IPS-NIHi11 (cell line): ENCODE measurements at places on chromosomes 13 and 19.

- DNase-seq = peak; percentile 7
Observed at GRCh38 chr19:48799358-48800300, 11.2 kb downstream of the BCAT2 start.

GRCh38 chr13:99507054-99507453 lies 5.8 kb downstream of the TM9SF2 start:
- DNase-seq = no peak

DNA sequence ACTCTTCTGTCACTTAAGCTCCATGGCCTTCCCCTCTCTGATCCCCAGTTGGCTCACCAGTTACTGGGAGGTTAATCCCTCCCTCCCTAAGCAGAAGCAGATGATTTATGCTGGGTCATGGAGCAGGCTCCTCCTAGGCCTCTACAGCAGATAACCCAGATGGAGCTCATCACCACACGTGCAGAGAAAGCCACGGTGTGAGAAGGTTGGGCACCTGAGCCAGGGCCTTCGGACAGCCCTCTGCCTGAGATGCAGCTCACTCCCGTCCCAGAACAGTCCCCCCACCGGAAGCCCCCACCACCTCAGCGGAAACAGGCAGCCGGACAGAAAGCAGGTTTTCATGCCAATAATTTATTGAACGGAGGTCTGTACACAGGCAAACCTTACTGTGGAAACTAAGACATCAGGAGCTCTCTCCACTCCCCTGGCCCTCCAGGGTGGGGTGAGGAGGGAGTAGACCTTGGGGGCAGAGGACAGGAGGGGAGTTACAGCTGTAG lies 9.8 kb downstream of the ZNF526 start:
- no peak for DNase-seq

DNA sequence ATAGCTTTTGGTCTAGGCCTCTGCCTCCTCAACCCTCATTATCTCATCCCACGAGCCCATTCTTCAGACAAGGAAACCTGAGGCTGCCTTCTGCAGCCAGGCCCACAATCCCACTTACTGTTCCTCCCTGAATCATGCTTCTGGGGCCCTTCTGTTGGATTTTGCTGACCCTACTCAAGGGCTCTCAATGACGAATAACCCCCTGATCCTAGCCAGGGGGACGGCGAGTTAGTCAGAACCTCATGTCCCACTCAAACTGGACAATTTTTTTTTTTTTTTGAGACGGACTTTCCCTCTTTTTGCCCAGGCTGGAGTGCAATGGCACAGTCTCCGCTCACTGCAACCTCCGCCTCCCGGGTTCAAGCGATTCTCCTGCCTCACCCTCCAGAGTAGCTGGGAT lies 2.0 kb downstream of the CGB3 start:
- DNase-seq = no peak

DNA sequence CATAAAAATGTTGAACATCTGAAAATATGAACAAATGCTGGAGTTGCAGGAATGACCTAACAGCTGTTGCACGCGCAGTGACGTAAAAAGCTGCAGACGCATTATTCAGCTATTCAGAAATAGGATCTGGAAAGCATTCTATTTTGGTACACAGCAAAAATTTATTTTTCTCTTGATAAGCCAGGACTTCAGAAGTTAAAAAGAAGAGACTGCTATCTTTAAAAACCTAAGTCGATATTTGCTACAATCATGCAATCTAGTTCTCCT lies 36.9 kb upstream of the STARD13 start:
- no peak for DNase-seq

DNA sequence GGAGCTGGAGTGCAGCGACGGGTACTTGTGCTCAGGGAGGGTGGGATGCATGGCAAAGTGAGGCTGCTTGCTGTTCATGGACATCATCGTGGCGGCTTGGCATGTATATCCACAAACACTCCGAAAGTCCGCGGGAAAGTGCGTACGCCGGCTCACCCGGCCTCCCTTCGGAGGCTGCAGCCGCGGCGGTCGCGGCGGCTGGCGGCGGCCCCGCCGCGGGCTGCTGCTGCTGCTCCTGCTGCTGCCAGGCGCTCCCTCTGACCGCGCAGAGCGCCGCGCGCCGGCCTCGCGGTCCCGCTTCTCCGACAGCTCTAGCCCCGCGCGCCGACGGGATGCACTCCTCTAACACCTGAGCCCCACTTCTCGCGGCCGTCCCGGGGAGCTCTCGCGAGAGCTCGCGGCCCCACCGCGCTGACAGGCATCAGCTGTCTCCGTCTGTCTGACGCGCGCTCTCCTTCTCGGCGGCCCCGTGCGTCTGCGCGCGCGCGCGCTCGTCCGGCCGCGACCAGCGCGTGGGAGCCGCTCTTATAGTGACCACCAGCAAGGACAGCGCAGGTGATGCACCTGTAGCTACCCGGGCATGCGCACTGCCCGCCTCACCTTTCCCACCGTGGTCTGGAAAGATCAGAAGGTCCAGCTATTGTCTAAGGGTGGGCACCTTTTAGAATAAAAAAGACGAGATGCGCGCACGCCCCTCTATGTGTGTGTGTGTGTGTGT lies at the start of gene POU4F1:
Gene POU4F1, minus strand, starts transcription at position 313 of the 718 bp plus-strand sequence. Its CDS starts 226 bp downstream, at position 87.
- DNase-seq = peak; percentile 89

DNA sequence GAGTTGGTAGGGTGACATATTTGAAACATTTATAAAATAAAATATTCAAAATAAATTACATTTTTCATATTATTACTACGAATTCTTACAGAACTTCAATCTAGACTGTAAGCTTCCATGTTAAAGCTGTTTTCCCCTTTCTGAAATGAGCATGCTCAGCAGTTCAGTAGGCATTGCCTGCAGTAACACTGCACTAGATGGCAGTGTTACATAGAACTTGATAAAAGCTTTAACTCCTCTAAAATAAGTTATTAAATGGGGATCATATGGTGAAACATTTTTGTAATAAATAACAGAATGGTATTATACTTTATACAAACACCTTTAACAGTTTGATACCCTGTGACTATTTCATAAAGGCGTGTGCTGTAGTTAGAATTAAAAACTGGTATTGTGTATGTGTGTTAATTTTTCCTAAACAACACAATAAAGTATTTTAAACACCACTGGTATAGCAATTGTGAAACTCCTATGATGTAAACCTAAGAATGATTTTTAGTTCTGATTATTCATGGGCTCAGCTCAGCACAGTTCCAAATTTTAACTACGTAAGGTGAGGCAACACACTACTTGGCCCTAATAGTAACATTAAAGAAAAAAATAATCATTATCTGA lies 11.6 kb upstream of the GPR18 start:
- DNase-seq = peak; percentile 17

DNA sequence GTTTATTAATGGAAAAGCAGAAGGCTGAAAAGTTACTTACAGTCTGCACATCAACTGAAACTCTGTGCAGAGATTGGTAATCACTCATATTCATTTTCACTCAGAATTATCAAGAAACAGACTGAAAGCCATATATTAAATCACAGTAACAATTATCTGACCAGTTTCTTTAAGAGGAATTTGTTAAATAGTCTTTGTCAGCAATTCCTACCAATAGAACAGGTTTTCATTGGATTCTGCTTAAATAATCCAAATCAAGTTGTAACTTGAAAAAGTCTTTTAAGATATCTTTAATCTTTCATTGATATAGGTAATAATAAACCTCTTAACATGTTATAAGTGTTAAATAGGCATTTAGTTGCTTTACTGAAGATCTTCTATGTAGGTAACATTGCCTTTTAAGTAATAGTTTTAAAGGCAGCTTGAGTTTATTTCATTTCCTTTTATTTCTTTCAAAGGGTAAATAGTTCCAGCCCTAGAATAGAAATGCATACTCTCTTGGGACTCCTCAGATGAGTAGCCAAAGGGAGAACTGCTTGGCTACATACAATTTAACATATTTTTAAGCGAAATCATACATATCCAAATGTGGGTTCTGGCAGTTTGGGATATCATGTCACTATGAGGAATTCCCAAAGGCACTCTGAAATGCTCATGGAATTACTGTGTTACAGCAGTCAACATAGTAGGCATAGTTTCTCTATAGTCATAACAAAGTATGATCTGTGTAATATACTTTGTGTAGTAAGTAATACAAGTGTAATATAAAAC lies 326.0 kb upstream of the SPRY2 start:
- DNase-seq = no peak

- DNase-seq = peak; percentile 14
Observed at GRCh38 chr19:2804156-2805004, 15.3 kb upstream of the ZNF554 start.

- DNase-seq = no peak
Observed at GRCh38 chr19:40704491-40705361, 12.0 kb downstream of the COQ8B start.

DNA sequence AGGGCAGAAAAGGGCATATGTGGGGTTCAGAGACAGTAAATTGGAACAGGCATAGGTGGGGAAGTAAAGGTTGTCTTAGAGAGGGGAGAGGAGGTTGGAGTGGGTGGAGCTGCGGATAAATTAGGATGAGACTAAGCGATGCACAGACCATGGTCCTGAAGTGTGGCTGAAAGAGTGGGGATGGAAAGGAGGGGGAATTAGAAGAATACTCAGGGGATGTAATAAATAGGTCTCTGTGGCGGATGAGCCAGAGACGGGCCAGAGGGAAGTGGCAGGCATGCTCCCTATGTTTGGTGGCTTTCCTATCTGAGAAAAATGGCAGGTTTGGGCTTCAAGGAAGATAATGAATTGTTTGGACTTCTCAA lies 123.4 kb downstream of the OLFM4 start:
- no peak for DNase-seq

GRCh38 chr13:110590577-110590976 lies 24.8 kb upstream of the NAXD start:
- no peak for DNase-seq

DNA sequence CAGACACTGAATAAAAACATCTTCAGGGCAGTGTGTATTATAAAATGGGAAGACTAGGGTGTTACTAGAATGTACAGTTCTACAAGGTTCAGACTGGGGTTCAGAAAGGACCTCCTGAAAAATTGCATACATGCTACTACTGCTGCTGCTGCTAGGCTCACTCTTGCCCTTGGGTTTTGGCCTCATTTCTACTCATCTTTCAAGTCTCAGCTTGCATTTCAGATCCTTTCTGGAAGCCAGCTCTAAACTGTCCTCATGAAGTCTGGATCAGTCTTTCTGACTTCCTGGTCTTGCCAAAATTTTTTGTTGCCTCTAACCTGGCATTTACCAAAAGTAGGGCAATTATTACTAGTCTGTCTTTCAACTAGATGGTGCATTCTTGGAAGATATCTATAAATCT lies 393.3 kb downstream of the DIAPH3 start:
- no peak for DNase-seq

DNA sequence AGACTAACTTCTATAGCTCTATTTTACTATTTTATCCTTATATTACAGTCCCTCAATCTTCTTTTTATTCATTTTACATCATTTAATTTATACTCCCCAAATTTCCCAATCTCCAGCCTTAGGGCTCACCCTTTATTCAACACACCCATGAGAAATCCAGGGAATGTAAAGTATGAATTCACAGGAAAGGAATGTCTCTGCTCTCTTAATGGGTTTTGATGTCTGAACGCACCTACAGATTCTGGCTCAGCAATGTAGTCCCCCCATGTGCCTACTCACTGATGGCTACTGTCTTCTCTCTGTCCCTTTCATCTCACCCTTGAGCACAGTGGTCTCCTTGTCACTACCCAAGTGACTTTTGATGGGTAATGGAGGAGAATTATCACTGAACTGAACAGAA lies 32.8 kb downstream of the TNFSF13B start:
- no peak for DNase-seq

GRCh38 chr19:55901369-55902079 lies 30.6 kb downstream of the NLRP13 start:
- no peak for DNase-seq

DNA sequence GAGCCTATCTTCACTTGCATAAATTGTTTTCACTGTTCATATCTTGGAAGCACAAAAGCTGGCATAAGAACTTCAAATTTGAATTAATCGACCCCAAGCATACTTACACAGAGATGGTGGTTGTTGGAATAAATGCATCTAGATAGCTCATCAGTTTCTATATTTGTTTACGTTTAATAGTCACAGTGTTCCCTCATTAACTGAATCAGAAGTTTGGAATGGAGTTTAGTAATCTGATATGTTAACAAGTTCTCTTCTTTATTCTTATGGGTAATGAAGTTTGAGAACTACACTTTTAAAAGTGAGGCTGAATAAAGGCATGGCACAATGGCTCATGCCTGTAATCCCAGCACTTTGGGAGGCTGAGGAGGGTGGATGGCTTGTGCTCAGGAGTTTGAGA lies 886.7 kb upstream of the PCDH20 start:
- DNase-seq = no peak

DNA sequence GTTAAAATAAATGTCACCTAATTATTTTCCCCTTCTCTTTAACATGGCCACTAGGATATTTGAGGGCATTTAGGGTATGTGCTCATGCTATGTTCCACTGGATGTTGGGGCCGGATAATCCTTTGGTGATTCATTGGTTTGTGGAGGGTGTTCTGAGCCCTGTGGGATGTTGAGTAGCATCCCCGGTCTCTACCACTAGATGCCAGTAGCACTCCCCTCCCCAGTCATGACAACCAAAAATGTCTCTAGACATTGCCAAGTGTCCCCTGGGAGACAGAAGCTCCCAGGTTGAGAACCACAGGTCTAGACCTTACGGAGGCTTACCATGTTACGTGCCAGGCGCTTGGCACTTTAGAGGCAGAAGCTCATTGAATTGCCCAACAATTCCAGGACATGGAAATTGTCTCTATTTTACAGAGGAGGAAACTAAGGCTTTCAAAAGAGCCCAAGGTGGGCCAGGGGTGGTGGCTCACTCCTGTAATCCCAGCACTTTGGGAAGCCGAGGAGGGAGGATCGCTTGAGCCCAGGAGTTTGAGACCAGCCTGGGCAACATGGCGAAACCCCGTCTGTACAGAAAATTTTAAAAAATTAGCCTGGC lies 14.1 kb downstream of the SHANK1 start:
- peak; percentile 67 for DNase-seq
